ENCODE measurements at places on chromosomes 4 and X.

DNA sequence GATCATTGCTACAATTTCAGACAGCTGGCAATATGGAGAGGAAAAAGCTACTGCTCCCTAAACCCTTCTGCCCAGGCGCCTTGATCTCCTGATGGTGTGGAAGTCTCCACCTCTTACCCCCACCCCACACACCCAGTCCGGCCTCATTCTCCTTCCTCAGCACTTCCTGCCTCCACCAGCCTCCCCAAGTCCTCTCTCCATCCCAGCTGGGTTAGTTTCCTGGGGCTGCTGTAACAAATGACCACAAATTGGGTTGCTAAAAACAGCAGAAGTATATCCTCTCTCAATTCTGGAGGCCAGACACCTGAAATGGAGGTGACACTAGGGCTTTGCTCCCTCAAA lies 1.1 kb upstream of the CCNQ start:
- no peak for DNase-seq

DNA sequence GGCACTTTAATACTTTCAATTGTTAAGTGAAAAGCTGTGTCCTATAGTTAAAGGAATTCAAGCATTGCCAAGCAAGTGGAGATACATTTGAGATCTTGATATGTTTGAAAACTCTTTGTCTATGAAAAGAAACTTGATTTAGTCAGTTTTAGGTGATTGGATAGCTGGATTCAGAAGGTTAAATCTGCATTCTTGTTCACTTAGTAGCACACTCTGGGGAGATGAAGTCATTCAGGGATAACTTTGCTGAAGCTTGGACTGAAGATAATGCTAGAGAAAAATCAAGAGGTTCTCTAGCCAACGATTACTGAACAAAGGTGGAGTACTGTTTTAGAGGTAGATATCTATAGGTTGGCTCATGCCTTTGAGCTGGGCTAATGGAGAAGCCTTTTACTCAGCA lies 90.6 kb downstream of the DCAF8L2 start:
- no peak for DNase-seq

GRCh38 chrX:1009771-1010170 lies 202.7 kb downstream of the CRLF2 start:
- DNase-seq = no peak

GRCh38 chr4:117137145-117137544 lies 51.8 kb upstream of the TRAM1L1 start:
- no peak for DNase-seq

GRCh38 chr4:30028826-30029225 lies 691.3 kb upstream of the PCDH7 start:
- no peak for DNase-seq

Measured in transverse colon (tissue), 4 donors.